ENCODE measurements at places on chromosomes 7 and 10.

DNA sequence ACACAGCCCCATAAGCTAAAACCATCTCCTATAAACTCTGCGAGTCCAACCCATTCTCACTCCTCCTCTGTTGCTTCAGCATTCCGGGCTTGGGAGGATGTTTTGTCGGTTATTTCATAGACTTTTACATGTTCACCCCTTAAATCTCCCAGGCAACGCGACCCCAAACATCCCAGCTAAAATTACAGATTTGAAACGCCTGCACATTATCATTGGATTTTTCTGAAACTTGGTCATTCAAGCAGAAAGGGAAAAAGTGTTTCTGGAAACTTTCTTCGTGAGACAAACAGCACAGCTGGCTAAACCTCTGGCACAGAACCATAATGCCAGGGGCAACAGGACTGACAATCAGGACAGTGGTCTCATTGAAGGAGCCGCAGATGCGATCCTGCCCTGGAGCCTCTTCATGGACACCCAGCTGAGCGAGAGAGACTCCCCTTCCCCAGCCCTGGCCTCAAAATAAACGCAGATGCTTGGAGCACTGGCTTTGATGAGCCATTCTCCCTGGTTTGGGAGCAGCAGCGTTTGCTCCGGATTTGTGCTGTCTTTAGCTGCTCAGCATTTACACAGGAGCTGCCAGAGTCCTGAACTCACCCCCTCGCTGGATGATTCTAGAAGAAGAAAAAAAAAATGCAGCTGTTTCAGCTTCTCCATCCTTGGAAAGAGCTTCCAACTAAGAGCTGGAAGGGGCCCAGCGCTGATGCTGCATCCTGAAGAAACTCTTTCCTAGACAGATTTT lies 30.1 kb downstream of the AFAP1L2 start:
- no peaks in the 10 kb centered on the region for H3K4me1 ChIP-seq
- no peak overlapping the region for H3K4me3 ChIP-seq
- no peaks in the 10 kb centered on the region for H3K36me3 ChIP-seq
- H3K27me3 ChIP-seq, result no peaks in the 10 kb centered on the region
- no peak for DNase-seq

DNA sequence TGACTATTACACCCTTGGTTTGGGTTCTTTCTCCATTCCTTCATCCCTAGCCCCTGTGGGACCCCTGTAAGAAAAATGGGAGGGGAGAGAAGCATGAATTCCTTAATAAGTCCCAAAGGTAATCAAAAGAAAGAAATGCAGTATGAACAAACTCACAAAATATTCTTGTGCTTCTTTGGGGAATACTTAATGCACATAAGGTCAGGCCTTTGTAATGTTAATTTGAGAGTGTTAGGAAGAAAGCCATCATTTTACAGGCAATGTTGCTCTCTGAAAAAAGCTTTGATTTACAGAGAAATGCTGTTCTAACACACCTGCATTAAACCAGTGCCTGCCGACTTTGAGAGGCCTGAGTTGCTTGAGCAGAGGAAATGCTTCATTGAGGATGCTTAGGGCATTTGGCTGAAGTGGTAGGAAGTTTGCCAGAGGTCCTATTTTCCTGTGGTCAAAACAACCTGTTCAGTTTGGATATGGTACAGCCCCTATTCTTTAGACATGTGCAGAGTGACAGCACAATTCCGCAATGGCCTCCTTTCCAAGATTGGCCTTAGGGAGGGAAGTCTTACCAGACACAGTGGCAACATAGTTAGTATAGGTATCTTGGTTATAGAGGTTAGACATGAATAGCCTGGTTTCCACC lies 643.4 kb downstream of the AUTS2 start:
- H3K4me1 ChIP-seq, result peaks cover 7% of the 10 kb centered on the region
- no peak overlapping the region for H3K4me3 ChIP-seq
- no peak for DNase-seq
- H3K36me3 ChIP-seq, result no peaks in the 10 kb centered on the region
- no peak overlapping the region for H3K27ac ChIP-seq

DNA sequence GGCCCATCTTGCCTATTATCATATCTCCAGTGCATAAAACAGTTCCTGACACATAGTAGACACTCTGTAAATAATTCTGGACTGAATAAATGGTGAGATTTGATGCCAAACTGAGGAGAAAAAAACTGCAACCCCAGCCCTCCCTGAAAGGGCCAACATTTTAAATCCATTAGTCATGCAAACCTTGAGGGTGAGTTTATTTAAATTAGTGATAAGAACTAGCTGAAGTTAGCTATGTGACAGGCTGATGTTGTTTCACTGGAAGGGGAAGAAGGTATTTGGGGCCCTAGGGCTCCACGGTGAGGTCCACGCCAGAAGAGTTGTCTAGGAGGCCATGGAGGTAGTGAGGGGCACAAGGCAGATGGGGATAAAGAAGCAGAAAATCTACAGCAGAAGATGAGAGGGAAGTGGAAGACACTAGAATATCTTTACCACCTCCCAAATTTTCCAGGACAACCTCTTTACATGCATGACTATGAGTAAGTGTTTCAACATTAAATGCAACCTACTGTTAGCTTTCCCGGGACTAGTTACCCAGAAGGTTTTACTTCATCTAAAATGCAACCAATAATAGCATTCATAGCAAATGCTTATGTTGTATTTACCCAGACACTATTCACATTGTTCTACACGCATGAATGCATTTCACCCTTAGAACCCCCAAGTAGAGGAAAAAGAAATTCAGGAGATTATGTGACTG lies 183.2 kb upstream of the LYZL1 start:
- no peaks in the 10 kb centered on the region for H3K27me3 ChIP-seq
- H3K4me1 ChIP-seq, result no peaks in the 10 kb centered on the region
- DNase-seq, result no peak
- H3K4me3 ChIP-seq, result no peak overlapping the region
- H3K27ac ChIP-seq, result no peak overlapping the region

DNA sequence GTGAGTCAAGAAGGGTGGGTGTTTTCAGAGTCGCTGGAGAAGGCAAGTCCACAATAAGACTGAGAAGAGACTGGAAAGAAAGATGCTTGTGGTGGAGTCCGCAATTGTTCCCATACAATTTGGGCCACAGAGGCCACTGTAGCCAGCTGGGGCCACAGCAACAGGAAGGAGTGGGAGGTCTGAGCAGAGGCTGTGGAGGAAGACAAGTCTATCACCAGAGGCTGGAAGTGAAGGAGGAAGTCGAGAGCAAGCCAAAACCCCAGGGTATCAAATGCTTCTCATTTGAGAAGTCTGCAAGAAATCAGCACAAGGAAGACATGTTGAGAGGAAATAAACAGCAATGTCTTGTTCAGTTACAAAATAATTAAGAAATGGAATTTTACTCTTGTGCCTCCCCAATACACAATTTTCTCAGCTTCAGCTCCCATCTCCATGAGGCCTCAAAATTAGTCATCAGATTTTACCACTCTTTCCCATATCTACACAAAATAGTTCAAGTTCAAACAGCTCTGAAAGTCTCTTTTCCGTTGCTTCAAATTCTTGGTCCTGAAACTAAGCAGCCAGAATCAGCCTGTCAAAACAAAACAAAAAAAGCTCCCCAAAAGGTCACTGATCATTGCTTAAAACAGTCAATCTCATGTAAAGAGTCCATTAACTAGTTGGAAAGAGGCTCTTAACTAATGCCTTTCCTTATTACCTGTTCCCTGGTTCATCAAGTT lies 31.6 kb downstream of the SLC16A12 start:
- no peaks in the 10 kb centered on the region for H3K36me3 ChIP-seq
- H3K27ac ChIP-seq, result no peak overlapping the region
- DNase-seq, result no peak
- no peaks in the 10 kb centered on the region for H3K4me1 ChIP-seq
- no peaks in the 10 kb centered on the region for H3K27me3 ChIP-seq

DNA sequence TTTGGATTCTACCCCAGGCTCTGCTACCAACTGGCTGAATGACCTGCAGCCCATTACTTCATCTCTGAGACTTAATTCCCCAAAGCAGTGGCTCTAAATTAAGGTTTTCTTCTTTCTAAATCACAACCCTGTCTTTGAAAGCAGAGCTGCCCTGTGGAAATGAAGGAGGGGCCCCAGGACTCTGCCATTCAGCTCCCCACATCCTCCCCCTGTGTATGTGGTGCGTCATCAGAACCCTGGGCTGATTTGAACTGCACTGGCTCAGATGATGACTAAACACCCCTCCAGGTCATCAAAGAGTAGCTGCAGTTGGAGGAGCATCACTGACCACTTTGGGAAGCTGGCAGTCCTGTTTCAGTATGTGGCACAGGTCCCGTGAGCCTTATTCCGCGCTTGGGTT lies 46.6 kb downstream of the BPGM start:
- no peak for DNase-seq
- H3K27me3 ChIP-seq, result no peaks in the 10 kb centered on the region
- no peaks in the 10 kb centered on the region for H3K4me1 ChIP-seq
- no peak overlapping the region for H3K4me3 ChIP-seq
- H3K36me3 ChIP-seq, result no peaks in the 10 kb centered on the region

DNA sequence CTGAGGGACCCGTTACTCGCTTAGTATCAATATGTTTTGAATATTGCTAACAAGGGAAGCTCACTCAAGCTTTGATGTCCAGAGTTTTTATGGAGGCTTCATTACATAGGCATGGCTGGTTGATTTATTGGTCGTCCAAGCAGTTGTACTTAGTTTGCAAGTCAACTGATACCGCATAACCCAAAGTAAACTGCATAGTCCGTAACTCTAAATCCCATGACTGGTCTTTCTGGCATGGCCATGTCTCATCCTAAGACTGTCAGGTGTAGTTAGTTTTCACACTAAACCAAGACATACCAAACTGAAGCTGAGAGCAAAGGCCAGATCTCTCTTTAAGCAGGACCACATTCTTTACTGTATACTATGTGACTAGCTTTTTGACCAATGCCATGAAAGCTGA lies 397.9 kb downstream of the TFEC start:
- no peaks in the 10 kb centered on the region for H3K36me3 ChIP-seq
- no peaks in the 10 kb centered on the region for H3K27me3 ChIP-seq
- no peak overlapping the region for H3K4me3 ChIP-seq
- DNase-seq, result no peak
- H3K4me1 ChIP-seq, result no peaks in the 10 kb centered on the region

DNA sequence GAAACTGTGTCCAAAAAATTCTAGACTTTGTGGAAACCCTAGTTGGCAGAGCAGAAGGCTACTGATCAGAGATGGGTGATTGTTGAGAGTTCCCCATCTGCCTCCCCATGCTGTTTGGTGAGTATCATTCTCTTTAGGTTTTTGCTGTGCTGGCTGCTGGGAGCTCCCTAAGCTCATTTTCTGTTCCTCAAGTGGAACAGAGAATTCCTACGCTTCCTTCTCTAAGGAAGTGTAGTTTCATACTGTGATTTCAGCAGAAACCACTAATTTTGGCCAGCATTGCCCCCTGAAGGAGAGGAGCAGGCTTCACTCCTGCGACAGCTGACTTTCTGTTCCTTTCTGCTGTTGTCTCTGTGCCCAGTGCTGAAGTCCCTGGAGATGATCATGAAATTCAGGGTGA lies 355.3 kb upstream of the NPVF start:
- H3K4me1 ChIP-seq, result no peaks in the 10 kb centered on the region
- H3K27ac ChIP-seq, result no peak overlapping the region
- no peak for DNase-seq
- no peaks in the 10 kb centered on the region for H3K27me3 ChIP-seq
- H3K36me3 ChIP-seq, result no peaks in the 10 kb centered on the region
- no peak overlapping the region for H3K4me3 ChIP-seq

DNA sequence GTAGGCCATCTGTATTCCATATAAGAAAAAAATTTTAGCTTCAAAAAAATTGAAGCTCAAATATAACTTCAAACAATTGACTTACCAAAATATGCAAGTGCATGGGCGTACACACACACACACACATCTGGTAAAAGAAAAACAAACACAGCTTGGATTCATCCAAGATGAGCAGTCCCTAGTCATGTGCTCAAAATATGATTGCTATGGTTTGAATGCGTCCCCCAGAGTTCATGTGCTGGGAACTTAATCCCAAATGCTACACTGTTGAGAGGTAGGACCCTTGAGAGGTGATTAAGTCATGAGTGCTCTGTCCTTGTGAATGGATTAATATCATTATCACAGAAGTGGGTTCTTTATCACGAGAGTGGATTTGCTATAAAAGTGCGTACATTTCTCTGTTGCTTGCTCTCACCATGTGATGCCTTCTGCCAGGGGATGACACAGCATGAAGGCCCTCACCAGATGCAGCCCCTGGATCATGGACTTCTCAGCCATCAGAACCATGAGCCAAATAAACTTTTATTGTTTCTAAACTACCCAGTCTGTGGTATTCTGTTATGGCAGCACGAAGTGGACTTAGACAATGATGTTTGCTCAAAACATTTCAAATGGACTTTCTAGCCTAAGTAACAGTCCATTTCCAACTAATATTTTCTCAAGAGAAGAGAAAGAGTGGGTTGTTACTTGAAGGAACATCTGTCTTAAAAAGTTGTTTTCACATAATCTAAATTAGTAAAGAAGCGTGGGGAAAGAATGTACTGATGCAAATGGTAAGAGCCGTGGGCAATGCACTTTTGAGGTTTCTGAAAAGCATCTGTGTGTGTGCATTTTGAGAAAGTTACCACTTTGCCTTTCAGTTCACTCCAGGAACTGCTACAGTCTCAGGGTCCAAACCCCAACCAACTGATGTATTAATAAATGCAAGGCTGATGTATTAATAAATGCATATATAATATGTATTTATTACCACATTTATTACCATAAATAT lies 15.1 kb upstream of the SVIL start:
- H3K36me3 ChIP-seq, result no peaks in the 10 kb centered on the region
- H3K4me3 ChIP-seq, result no peak overlapping the region
- H3K27ac ChIP-seq, result no peak overlapping the region
- H3K27me3 ChIP-seq, result no peaks in the 10 kb centered on the region

- no peaks in the 10 kb centered on the region for H3K36me3 ChIP-seq
- no peak overlapping the region for H3K4me3 ChIP-seq
- H3K27me3 ChIP-seq, result peaks cover 3% of the 10 kb centered on the region
- peaks cover 15% of the 10 kb centered on the region for H3K4me1 ChIP-seq
- no peak overlapping the region for H3K27ac ChIP-seq
These were observed 437.6 kb upstream of the ZMIZ1 start for GRCh38 chr10:78630944-78631838.

DNA sequence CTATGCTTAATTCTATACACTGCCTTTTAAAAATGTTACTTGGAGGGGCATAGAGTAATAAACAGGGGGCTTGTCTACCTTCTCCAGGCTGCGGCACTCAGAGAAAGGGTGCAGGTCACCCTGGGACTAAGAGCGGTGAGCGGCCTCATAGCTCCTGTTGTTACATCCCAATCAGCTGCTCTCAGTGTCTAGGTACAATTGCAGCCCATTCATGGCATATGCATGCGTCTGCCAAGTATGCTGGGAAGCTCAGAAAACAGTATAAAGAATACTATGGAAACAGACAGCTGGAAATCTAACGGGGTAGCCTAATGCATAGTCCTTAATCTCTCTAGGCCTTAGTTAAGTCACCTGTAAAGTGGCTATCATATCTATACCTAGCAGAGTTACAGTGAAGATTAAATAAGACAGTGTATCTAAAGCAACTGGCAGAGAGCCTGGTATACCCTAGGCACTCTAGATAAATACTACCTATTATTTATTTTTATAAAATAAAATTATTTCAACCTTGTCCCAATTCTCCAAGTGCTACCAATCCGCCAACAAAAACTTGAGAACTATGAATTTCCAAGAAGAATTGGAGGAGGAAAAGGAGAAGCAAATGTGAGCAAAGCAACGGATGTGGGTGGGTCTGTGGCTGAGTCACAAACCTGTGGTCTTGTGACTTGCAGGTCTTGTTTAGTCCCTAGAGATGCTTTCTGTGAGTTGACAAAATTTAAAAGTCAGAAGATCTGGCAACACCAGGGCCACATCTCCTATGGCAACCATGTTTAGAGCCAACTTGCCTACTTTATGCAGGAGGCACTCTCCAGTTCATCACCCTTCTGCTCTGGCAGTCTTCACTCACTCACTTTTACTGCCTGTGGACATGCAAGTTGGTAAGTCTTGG lies 183.0 kb downstream of the RAPGEF5 start:
- H3K36me3 ChIP-seq, result no peaks in the 10 kb centered on the region
- no peaks in the 10 kb centered on the region for H3K27me3 ChIP-seq
- H3K4me1 ChIP-seq, result peaks cover 6% of the 10 kb centered on the region
- H3K27ac ChIP-seq, result peak overlapping the region; percentile 33
- H3K4me3 ChIP-seq, result no peak overlapping the region

All from GM12878 (cell line).